ENCODE measurements at places on chromosomes 1 and 21.

DNA sequence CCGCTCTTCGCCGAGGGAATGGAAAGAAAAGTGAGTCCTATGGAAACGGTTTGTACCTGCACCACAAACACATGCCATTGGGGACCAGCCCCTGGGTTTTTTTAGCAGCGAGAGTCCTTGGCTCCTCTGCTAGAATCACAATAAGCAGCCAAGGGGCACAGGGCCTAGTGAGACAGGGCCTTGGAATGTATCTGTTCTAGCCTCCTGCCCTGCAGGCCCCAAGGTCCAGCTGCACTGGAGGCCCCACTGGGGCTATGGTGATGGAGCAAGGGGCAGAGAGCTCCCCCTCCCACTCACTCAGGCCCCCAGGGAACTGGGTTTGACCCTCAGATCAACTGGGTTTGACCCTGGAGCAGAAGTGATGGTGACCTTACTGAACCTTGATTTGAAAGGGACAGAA is 14.4 kb downstream of the SHISA4 start:
- no peak for DNase-seq

DNA sequence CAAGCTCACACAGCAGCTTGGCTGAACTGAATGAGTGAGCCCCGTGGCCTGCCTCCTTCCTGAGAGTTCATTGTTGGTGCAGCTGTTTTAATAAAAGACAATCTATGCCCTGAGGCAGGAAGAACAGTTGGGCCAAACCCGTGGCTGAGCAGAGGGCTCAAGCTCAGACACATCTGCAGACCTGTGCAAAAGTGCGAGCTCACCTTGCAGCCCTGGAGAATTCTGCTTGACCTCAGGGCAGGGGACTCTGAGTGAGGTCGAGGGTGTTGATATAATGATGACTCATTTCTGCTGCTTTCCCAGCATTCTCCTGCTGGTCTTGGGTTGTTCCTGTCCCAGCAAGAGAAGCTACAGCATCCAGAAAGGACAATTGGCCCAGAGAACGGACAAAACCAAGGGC is 61.0 kb downstream of the ATP5PO start:
- no peak for DNase-seq

DNA sequence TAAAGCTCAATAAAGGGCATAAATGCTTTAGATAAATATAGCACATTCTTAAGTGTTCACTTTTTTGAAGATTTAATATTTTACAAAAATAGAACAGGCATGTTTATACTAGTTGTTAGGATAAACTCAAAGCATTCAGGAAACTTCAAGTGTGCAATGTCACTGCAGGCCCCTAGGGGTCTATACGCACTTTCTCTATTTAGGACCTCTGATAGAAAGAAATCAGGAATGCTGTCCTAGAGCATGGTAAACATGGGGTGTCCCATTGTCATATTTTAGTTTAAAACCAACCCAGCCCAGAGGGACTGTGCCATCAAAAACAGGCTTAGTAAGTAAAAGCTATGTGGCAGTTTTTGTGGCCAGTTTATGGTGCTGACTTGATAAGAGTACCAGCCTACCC is 102.2 kb downstream of the BARHL2 start:
- no peak for DNase-seq

GRCh38 chr1:207007352-207008033 is 25.1 kb downstream of the C1orf116 start:
- no peak for DNase-seq

- no peak for DNase-seq
Measured at GRCh38 chr1:97636941-97637340, 283.9 kb downstream of the DPYD start.

- no peak for DNase-seq
Measured at GRCh38 chr1:56223968-56224367, 355.4 kb downstream of the PLPP3 start.

GRCh38 chr1:230498704-230499103 is 72.6 kb upstream of the PGBD5 start:
- DNase-seq, result no peak

DNA sequence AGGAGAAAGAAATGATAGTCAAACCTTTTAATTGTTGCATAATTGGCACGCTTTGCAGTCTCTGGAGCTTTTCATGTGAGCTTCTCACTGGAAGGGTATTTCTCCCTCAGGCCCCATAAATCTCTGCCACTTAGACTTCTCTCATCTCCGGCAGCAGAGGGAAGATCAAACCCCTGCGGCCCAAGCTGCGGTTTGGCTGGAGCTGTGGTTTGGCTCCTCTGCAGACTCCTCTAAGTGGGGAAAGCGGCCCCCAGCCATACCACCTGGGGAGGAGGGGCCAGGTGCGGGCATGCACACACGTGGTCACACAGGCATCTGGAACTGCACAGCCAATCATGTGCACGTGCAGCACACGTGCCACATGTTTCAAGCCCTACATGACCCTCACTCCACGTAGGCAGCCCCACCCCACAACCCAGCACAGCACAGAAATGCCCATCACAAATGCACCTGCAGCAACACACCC is 58.3 kb downstream of the UBE2T start:
- peak; percentile 85 for DNase-seq

GRCh38 chr21:44428281-44428960 is 26.9 kb upstream of the LRRC3 start:
- peak; percentile 83 for DNase-seq

DNA sequence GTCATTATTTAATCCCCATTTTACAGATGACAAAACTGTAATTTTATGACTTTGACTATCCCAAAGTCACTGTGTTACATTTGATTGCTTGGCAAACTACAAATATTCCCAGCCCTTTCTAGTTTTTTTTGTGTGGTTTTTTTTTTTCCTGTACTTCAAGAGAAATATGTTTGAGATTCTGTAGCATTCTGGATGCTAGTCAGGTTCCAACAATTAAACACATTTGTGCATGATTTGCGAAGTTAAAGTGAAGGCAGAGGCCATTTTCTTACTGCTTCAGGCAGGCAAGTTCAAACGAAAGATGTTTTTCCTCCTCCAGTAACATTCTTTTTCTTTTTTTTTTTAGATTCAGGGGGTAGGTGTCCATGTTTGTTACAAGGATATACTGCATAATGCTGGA is 107.9 kb upstream of the SERTAD4 start:
- no peak for DNase-seq

- DNase-seq, result no peak
Measured at GRCh38 chr21:45420061-45421041, 15.4 kb downstream of the COL18A1 start.

DNA sequence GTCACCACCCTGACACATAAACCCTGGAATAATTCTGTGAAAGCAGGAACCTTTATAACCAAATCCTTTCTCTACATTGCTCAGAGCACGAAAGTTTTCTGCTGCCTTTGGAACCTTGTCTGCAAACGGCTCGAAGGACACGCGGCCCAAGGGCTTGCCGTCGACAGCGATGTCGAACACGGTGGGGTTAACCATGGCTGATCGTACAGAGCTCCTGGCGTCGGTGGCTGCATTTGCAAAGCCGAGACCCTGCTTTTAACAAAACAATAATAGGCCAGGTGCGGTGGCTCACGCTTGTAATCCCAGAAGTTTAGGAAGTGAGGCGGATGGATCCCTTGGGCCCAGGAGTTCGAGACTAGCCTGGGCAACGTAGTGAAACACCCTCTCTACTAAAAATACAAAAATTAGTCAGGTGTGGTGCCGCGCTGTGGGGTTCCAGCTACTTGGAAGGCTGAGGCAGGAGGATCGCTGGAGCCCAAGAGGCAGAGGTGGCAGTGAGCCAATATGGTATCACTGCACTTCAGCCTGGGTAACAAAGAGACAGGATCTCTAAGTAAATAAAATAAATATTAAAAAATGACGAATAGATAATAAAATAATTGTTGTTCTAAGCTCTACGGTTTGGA is 2.2 kb upstream of the EIF2B3 start:
- no peak for DNase-seq

DNA sequence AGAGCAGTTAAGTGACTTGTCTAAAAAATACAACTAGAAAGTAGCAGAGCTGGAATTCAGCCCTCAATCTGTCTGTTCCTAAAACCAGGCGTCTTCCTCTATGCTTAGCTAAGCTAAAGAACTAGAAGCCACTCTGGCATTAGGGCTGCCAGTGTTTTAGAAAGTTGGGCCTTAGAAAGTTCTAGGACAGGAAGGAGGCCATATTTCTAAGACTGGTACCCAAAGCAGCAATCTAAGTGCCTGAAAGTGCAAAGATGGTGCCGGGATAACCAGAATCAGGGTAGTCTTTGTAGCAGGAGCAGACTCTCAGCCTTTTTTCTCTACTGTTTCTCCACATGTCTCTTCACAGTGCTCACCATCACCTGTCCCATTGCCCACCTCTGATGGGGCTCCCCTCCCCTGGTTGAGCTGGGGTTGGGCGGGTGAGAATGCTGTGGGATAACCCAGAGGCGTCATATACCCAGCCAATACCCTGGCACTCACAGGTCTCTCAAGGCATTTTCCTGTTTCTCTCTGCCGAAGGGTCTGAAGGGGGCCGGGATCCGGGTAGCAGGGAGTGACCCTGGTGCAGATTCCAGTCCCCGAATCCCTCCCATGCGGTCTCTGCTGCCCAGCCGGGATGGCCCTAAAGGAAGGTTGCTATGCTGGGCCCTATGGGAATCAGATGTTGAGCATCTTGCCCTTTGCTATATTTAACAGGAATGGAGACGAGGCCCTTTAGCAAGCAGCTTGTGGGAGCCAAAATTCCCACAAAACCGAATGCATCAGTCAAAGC is 1.1 kb upstream of the RCSD1 start:
- DNase-seq, result peak; percentile 57

DNA sequence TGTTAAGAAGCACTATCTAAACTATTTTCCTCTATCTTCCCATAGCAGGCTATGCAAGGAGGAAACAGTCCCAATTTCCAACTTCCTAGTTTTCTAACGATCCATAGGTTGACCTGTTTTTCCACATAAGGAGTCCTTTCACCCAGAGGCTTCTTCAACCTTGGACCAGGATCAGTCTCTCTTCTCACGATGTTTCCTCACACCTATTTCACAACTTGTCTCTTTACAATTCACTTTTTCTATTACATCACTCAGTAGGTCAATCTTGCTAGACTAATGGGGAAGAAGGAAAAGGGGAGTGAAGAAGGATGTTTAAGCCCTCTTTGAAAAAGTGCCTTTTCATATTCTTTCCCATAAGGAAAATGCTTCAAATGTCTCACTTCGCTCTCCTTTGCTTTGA is 15.9 kb downstream of the PALMD start:
- DNase-seq, result no peak

GRCh38 chr21:37087188-37087587 is 14.1 kb downstream of the TTC3 start:
- no peak for DNase-seq

GRCh38 chr1:64050601-64051000 is 152.8 kb upstream of the UBE2U start:
- no peak for DNase-seq
